MM.1S (cell line): ENCODE measurements at places on chromosomes 2 and 18.

- DNase-seq = no peak
These were observed 14.4 kb upstream of the PTMA start for GRCh38 chr2:231693956-231694355.

DNA sequence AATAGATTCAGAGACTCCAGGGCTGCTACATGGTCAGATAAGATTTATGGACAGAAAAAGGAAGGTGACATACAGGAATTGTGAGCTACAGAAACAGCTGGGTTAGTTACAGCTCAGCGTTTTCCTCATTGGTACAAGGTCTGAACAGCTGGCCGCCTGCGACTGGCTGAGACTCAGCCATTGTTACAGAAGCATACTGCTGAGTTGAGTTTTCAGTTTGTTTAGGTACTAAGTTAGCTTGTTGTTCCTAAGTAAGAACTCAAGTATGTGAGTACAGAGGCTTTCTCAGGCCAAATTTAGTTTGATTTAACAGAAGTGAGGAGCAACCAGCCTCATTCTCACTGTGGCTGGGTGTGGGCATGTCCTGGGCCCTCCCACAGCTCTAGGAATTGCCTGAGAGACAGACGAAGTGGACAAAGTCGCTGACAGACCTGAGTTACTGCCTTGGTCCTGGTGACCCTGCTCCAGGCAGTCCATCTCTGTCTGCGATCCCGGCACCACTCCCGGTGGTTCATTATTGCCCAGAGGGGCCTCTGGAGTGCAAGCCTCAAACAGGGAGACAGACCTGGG is 27.8 kb upstream of the RHOB start:
- peak; percentile 91 for DNase-seq

- no peak for DNase-seq
These were observed 30.9 kb upstream of the DOCK10 start for GRCh38 chr2:225073198-225073597.

GRCh38 chr18:13175266-13175665 is 43.3 kb upstream of the LDLRAD4 start:
- no peak for DNase-seq

DNA sequence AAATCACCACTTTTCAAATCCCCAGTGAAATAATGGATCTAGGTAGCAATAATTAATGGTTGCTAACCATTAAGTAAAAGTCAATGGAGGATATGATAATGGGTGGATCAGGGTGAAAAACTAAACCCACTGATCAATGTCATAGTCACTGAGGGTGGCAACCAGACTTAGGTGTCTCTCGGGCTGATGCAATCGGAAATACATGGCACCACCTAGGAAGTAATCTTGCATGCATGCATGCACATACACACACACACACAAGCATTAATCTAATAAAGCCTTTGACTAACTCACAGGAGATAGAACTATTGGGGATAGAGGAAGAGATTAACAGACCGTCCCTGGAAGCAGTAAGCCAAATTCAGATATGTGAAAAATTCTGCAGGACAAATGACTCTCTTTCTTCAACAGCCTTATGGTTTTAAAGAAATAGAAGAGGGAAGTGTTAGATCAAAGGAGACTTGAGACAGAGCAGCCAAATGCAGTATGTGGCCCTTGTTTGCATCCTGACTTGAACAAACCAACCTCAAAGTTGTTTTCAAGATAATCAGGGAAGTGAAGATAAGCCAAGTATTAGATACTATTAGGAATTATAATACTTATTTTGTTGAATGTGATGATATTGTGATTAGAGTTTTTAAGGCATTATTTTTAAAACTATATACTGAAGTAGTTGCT is 186.0 kb upstream of the RMP24 start:
- DNase-seq = no peak

GRCh38 chr2:171522788-171523087 is 464 bp downstream of the CYBRD1 start:
- DNase-seq = no peak

- no peak for DNase-seq
These were observed 1677.0 kb upstream of the LRRTM1 start for GRCh38 chr2:81981585-81981984.

DNA sequence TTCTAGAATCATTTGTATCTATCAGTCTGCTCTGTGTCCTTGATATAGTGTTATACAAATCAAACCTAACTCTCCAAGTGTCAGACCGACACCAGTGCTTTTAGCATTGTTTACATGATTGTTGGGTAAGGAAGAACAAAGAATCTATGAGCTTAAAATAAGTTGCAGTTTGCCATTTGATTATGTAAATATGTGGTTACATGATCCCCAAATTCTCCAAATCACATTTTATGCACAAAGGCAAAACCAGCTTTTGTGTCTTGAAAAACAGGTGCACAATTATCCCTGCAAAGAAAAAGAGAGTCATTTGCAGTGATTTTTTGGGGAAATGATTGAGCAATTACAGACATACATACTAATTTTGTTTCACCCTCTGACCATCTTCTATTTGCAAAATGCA is 652.6 kb upstream of the CHAC2 start:
- no peak for DNase-seq

DNA sequence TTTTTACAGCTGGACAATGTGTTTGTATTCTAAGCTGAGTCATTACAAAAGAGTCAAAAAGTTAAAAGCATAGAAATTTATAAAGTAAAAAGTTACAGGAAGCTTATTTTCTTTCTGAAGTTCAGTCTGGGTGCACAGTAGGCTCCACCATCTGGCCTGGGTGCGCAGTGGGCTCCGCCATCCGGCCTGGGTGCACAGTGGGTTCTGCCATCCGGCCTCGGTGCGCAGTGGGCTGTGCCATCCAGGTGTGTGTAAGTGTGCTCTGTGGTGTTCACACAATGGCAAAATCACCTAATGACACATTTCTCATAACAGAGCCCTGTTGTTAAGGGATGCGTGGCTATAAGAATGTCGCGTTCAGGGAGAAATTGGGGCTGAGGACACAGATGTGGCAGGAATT is 195.5 kb downstream of the ANKRD30B start:
- no peak for DNase-seq

DNA sequence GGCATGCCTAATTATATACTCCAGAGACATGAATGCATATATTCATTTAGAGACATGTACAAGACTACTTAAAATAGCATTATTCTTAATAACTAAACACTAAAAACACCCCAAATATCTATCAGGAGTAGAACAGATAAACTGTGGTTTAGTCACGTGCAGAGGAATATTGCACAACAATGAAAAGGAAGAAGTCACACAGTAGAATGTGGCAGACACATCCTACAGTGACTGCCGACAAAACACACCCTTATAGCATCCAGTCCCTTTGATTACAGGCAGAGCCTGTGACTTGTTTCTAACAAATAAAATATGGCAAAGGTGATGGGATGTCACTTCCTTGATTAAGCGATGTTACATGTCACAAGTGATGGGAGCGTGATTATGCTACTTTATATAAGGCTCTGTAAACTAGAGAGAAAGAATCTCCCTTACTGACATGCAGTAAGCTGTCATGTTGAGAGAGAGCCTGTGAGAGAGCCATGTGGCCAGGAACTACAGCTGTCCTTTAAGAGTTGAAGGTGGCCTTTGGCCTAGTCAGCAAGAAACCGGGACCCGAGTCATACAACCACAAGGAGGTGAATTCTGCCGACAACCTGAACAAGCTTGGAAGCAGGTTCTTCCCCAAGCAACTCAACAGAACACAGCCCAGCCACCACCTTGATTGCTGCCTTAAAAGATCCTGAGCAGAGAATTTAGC is 39.1 kb upstream of the LGALSL start:
- no peak for DNase-seq

DNA sequence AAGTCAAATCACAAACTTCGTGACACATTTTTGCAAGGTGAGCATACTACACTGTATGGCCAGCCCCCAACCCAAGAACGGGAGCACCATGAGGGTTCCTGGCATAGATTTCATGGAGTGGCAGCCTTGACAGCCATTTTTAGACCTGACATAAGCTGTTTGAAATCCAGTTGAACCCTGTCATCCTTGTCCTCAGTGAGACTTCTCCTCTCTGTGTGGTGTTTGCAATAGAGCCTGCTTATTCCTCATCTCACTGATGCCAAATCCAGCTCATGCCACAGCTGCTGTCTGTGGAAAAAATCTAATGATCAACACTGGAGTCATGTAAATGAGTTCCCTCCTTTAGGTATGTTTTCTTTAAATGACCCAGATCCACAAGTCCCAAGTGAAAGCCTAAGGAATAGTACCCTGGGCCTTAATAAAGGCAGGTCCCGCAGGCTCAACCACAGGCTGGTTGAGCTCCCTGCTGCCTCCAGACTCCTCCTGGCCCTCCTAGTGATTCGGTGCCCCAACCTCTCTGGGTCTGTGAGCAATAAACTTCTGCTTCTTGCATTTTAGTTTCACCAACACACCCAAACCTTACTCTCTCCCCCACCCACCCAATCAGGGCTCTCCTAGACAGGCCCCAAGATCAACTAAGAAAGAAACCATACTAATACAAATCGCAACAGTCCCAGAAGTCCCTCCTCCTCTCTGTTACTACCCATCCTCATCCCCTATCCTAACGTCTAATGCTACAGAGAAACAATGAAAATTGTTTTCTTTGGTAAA is 8.4 kb upstream of the CREG2 start:
- no peak for DNase-seq

DNA sequence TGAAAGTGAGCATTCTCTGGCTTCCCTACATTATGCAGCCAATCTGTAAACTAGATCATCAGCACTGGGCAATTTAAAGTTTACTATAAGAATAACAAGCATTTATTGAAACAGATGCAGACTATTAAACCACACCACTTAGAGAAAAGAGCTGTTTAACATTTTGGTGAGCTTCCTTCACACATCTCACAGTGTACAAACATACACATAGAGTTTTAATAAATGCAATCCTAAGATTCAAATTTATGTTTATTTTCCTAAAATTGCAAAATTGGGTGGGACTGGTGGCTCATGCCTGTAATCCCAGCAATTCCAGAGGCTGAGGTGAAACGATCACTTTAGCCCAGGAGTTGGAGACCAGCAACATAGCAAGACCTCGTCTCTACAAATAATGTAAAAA is 199.3 kb downstream of the SH3BP4 start:
- no peak for DNase-seq

DNA sequence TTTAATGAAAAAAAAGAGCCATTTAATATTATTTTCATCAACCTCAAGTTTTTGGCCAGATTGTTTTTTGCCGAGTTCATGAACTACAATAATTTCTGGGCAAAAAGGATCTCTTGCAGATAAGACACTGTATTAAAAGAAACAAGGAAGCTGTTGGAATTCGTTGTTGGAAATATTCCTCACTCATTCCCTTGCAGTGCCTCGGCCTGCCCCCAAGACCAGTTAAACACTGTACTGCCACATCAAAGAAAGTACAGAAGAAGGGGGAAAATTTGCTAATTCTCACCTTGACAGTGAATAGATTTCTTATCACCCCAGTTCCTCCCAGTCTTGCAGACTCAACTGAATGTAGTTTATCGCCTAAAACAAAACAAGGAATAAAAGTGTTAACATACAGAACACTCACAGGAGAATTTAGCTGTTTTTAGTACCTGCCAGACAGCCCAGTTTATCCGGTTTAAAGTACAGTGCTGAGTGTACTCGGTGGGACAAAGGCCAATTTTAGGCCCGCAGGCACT is 1.2 kb downstream of the IDH1 start:
- no peak for DNase-seq

DNA sequence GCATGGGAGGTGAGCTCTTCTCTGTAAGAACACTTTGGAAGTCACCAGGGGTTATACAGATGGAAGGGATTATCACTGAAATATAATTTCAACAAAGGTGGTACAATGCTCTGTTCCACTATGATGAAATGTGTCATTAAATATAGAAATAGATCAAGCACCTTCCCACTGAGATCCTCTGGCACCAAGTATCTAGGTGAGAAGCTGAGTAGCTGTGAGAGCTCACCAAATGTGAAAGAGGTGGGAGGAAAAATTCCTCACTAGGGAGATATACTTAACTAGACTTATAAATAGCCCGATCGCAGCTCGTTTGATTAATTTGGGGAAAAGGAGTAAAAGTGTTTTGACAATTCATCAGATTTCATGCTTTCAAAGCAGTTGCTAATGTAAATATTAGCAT is 247.6 kb downstream of the SMAD2 start:
- DNase-seq = no peak

- no peak for DNase-seq
These were observed 248.6 kb downstream of the SP3 start for GRCh38 chr2:173716458-173717052.

GRCh38 chr18:13878857-13879256 is 36.5 kb downstream of the MC2R start:
- no peak for DNase-seq

DNA sequence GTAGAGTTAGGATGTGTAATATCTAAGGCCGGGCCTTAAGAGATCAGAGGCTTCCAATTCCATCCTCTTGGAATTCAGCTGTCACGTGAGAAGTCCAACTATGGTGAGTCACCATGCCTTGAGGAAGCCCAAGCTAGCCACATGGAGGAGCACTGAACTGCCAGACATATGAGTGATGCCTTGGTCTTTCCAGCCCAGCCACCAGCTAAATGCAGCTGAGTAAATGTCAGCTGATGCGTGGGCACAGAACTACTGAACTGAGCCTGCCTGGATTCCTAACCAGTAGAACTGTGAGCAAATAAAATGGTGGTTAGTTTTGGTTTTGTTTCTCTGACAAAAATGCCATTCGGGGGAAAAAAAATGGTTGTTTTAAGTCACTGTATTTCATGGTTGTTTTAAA is 153.7 kb upstream of the SERTAD2 start:
- DNase-seq = peak; percentile 51

- DNase-seq = no peak
These were observed 34.9 kb downstream of the GAD1 start for GRCh38 chr2:170851635-170852034.

DNA sequence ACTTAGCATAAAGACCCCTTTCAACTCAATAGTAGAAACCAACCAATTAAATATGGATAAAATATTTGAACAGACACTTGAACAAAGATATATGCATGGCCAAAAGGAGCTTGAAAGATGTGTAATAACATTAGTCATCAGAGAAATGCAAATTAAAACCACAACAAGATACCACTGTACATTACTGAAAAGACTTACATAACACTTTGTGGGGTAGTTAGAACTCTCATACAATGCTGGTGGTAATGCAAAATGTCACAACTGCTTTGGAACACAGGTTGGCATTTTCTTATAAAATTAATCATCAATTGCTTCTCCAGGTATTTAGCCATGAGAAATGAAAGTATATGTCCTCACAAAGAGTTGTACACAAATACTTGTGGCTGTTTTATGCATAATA is 60.7 kb downstream of the TTC27 start:
- DNase-seq = no peak
